CD4-positive, alpha-beta T cell (primary cell): ENCODE measurements at places on chromosomes 2 and 18.

GRCh38 chr2:216710551-216711301 lies 15.4 kb upstream of the IGFBP5 start:
- DNase-seq: no peak

DNA sequence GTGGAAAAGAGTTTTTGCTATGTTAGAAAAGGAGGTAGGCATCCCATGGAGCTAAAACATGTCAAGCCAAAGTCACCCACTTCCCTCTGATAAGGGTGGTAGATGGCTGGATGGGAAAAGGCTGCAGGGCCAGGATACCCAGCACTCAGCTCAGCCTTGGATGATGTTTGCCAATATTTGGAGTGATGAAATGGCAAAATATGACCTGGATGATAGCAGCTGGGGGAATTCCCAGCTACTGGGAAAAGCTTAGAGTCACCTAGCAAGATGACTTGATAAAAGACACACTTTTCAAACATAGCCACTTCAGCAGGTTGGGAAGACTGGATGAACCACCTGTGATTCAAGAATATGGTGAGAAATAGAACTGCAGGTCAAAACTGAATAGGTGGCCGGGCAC lies 10.1 kb downstream of the RFX8 start:
- DNase-seq: no peak

- DNase-seq: no peak
Observed at GRCh38 chr2:177537636-177538035, 145.1 kb downstream of the AGPS start.

GRCh38 chr2:85012855-85013254 lies 41.9 kb downstream of the KCMF1 start:
- DNase-seq: no peak

DNA sequence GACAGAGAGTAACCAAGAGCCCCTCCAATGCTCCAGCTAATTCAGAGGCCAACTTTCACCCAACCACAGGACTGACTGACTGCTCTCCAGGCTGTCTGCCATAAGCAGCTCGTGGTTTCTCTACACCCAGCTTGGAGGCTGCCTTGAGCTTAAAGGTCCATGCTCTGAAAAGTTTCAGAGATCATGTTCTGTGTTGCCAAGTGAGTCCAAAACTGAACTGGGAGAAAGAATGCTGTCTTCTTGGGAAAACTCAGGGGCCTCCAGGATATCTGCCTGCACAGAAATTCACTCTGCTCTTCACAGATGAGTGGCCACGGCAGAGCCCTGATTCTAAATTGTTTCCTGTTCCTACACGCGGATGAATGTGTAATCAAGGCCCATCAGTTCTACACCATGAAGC lies 51.1 kb downstream of the LPIN2 start:
- DNase-seq: no peak

DNA sequence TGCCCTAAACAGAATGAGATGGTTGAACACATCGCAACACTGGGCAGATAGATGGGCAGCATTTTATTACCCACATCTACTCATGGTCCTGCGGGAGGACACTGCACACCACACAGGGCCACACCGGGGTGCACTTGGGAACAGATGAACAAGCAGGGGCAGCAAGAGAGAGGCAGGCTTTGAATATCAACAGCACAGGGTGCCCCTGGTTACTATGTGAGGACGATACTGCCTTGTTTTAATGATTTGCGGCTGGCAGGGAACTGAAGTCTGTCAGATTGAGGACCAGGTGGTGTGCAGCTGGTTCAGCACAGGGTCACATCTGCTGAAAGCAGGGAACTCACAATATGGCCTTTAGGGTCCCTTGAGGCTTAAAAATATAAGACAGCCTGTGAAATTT lies 195.7 kb downstream of the PIEZO2 start:
- no peak for DNase-seq

GRCh38 chr2:126808929-126809328 lies 89.8 kb upstream of the TEX51 start:
- no peak for DNase-seq

GRCh38 chr2:205438241-205438640 lies 244.1 kb upstream of the NRP2 start:
- no peak for DNase-seq

- DNase-seq: no peak
Observed at GRCh38 chr18:45267622-45268021, 347.7 kb upstream of the SLC14A2 start.

DNA sequence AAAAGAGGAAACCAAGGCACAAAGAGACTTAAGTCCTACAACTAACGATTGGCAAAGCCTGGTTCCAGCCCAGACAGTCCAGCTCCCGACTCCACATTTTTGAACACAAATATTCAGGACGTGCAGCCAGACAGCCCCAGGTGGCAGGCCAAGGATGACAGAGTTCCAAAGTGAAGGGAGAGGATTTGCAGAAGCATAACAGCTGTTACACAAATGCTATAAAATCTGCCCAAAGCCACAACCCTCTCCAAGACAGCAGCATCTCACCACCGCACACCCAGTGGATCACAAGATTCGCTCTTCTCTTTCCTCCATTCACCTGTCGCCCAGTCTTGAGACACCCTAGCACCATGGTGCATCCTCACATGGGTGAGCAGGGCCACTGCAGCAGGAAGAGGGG lies 227.1 kb upstream of the ID2 start:
- no peak for DNase-seq

GRCh38 chr18:77124452-77124922 lies 8.1 kb downstream of the MBP start:
- DNase-seq: peak; percentile 45

- no peak for DNase-seq
Observed at GRCh38 chr2:44120428-44120827, 48.2 kb upstream of the PPM1B start.

DNA sequence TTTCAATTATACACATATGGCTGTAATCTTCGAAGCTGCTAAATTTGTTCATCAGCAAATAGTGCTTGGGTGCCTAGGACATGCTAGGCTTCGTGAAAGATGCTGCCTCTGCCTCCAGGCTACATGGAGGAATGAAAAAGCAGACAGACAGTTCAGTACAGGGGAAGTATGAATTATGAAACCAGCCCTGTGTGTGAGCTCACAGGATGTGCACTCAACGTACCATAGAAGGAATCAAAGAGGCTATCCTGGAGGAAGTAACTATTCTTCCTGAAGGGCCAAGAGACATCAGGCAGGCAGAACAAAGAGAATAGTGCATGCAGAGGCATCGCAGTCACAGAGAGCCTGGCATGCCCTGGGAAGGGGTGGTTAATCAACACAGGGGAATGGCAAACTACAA lies 61.4 kb downstream of the DYM start:
- DNase-seq: no peak

- DNase-seq: no peak
Observed at GRCh38 chr2:216116418-216116817, 7.3 kb downstream of the XRCC5 start.

DNA sequence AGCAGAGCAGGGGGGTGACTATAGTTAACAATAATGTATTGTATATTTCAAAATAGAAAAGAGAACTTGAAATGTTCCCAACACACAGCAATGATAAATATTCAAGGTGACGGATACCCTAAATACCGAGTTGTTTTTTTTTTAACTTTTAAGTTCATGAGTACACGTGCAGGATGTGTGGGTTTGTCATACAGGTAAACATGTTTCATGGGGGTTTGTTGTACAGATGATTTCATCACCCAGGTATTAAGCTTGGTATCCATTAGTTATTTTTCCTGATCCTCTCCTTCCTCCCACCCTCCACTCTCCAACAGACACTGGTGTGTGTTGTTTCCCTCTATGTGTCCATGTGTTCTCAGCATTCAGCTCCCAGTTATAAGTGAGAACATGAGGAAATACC lies 164.5 kb upstream of the DNMT3A start:
- DNase-seq: no peak
